CD4-positive, alpha-beta T cell treated with Interleukin-17A for 4 hours (primary cell): ENCODE measurements at places on chromosomes 13 and 19.

GRCh38 chr19:11196406-11197287 lies 698 bp downstream of the KANK2 start:
- no peak for DNase-seq

- DNase-seq, result no peak
Measured at GRCh38 chr13:87942205-87942604, 271.0 kb downstream of the SLITRK5 start.

GRCh38 chr13:113361406-113361805 lies 2.5 kb downstream of the GRTP1 start:
- no peak for DNase-seq

DNA sequence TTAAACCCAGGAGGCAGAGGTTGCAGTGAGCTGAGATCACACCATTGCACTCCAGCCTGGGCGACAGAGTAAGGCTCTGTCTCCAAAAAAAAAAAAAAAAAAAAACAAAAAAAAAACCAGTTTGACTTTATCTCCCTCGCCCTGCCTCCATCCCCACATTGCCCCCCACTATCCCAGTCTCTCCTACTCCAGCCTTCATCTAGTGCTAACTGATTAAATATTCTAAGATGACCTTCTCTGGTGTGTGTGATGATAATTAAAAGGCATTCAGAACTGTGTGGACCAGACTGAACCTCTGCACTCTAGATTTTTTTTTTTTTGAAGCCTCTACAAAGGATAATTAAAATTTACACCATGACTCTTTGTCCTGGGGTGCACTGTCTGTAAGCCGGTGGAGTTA lies 6.0 kb upstream of the DLL3 start:
- no peak for DNase-seq

DNA sequence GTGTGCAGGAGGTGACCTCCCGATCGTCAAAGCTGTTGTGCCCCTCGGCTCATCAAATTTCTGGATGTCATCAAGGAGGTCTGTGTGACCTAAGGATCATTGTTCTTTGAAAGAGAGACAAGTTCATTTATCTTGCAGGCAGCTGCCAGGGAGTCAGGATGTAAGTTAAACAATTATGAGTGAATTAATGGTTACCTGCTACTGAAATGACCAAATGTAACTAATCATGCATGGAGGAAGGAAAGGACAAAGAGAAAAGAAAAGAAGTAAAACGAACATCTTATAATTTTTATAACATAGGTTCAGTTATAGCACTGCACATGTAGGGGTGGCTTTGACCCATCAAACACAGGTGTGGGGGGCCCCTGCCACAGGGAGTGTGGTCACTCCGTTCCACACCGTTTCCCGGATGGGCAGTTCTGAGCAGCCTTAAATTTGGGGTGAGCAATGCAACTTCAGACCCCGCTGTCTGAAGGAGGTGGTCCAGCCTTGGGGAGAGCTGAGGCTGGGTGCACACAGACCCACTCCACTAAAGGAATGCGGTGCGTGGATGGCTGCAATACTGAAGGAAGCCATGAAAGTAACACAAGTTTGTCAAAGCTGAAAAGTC lies 5.3 kb downstream of the CD22 start:
- DNase-seq, result no peak

DNA sequence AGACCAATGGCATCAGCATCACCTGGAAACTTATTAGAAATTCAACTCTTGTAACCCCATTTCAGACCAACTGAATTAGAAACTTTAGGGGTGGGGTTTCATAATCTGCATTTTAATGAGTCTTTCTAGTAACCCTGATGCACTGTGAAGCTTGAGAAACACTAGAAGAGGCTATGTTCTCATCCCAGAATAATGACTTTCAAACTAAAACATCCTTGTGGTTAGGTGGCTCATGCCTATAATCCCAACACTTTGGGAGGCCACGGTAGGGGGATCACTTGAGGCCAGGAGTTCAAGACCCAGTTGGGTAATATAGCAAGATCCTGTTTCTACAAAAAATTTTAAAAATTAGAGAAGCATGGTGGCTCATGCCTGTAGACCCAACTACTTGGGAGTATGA lies 402.4 kb downstream of the DLEU7 start:
- DNase-seq, result no peak

GRCh38 chr13:50797091-50797490 lies 46.4 kb downstream of the DLEU7 start:
- no peak for DNase-seq

- DNase-seq, result no peak
Measured at GRCh38 chr19:19587771-19588170, 30.7 kb downstream of the PBX4 start.

GRCh38 chr13:40981949-40982348 lies 37.2 kb downstream of the ELF1 start:
- DNase-seq, result no peak

GRCh38 chr19:6518145-6518911 lies 12.5 kb upstream of the TNFSF9 start:
- no peak for DNase-seq

DNA sequence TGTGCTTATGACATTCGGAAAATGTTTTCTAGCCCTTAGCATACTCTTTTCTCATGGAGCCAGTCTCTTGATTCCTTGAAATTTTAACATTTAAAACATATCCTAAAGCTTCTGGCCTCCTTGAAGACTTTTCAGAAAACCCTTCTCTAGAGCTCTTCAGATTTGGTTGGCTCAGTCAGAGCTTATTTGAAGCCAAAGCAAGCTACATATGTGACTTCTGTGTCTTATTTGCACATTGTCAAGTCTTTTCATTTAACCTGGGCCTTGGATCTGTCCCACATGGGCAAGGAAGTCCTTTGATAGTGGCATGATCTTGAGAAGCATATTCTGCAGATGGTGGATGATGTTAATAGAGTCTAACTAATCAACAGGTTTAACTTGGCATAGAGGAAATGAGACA lies 116.5 kb downstream of the LACC1 start:
- no peak for DNase-seq

GRCh38 chr19:14477418-14478112 lies 2.4 kb upstream of the PTGER1 start:
- DNase-seq, result no peak
